ENCODE measurements at places on chromosomes 1 and 21.
A peak's percentile ranks its signal among the peaks of the same experiment; 100 is the strongest.

DNA sequence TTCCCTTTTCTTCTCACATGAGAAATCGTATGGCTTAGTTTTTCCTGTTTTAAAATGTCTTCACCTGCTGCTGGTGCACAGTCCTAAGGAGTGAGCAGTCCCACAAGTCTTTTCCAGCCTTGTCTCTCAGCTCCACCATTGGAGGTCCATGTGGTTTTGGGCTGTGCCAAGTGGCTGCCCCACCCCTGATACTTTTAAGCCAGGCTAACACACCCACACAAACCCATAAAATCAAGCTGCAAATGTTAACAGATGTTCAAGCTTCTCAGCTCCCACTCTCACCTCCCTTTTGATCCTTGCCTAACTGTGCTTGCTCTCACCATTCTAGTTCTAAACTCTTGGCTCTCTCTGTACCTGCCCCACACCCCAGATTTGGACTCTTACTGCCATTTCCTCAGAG lies 74.5 kb upstream of the COL24A1 start:
- no peak for DNase-seq

- no peak for DNase-seq
These were observed 51.1 kb downstream of the KCNH1 start for GRCh38 chr1:211082824-211083223.

- DNase-seq: no peak
These were observed 97.6 kb downstream of the ATP1A1 start for GRCh38 chr1:116470671-116471070.

- DNase-seq: no peak
These were observed 25.7 kb downstream of the COA6 start for GRCh38 chr1:234398849-234399381.

DNA sequence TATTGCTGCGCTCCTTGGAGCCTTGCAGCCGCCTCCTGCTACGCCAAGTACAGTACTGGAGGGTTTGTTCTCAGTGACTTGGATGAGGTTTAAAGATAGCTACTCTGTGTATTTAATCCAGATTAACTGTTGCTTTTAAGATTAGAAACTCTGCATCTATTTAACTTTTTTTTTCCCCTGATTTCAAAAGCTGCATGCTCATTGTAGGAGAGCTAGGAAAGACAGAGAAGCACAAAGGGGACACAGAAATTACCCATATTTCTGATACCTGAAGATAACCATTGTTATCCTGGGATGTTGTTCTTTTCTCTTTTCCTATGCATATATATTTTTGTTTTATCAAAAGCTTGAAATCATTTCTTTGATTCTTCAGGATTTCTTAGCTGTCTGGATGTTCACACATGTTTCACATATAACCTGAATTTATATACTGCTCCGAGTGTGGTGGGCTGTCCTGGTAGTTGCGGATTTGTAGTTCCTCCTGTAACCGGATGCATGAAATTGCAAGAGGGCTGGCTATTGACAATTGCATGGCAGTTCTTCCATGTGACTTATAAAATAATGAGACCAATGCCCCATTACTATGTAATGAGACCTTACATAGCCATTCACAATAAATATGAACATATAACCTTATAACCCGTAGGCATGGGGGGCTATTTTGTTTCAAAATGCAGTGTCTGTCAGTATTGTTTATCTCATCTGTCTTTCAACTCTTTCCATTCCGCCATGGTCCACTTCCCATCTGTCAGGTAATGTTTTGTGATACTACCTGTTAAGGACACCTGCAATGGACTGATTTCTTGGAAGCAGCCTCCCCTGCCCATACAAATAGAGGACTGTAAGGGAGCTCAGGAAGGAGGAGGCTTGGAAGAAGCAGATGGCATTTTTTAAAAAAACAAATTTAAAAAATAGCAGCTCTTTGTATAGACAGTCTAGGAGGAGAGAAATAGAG lies 1.4 kb downstream of the RAVER2 start:
- no peak for DNase-seq

- DNase-seq: no peak
These were observed 1.3 kb upstream of the SLC6A17 start for GRCh38 chr1:110148961-110149360.

GRCh38 chr1:160646711-160647328 lies at the start of gene SLAMF1:
Gene SLAMF1, minus strand, starts transcription at chr1:160647044. Its CDS starts 99 bp downstream, at chr1:160646945.
- DNase-seq: no peak

GRCh38 chr1:82411605-82412004 lies 610.9 kb downstream of the ADGRL2 start:
- DNase-seq: no peak

DNA sequence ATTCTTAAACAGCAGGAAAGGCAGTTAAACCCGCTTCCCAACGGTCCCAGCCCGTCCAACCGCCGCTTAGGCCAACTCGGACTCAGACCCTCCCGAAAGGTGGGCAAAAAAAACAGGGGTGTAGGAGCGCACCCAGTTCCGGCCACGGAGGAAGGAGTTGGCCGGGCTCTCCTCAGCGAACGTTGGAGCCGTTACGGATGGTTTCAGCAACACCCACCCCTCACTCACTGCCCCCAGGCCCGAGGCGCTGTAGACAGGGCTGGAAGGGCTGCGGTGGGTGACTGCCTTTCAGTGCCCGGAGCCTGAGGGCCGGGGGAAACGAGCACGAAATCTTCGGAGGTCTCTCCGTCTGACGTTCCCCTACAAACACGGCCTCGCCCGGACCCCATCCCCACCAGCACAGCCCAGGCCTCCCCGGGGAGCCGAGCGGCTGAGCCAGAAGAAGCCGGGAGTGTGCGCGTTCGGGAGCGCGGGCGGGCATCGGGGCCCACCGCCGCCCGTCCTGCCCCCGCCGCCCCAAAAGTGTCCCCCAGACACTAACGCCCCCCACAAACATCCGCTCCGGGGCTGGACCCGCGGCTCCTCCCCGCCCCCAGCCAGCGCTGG lies 1.3 kb downstream of the KDM5B start:
- peak; percentile 9 for DNase-seq

GRCh38 chr21:26888256-26888655 lies 43.0 kb upstream of the ADAMTS1 start:
- no peak for DNase-seq

- DNase-seq: no peak
These were observed 164.1 kb downstream of the GALNT2 start for GRCh38 chr1:230230948-230231773.

DNA sequence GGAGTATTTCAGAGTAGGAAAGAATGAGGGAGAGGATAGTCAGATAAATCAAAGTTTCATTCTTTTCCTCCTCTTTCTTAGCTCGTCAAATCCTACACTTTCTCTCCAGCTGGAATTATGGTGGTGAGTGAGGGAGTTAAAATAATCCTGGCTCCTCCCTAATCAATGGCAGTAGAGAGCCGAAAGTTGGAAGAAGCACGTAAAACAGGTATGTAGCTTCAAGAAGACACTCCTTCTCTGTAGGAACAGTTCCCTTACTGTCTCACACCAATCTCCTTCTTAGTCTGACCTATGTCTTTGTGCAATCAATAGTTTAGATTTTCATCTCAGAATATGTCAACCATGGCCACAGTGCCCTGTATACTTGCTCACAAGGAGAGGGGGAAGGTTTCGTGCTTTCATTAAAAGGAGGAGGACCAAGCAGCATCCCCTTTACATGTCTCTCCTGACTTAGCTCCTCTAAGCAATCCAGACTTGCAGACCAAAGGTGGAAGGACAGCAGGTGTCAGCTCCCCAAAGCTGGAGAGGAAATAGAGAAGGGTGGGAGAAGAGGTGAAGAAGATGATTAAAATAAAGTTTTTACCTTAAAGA lies 878 bp downstream of the MINDY1 start:
- no peak for DNase-seq

DNA sequence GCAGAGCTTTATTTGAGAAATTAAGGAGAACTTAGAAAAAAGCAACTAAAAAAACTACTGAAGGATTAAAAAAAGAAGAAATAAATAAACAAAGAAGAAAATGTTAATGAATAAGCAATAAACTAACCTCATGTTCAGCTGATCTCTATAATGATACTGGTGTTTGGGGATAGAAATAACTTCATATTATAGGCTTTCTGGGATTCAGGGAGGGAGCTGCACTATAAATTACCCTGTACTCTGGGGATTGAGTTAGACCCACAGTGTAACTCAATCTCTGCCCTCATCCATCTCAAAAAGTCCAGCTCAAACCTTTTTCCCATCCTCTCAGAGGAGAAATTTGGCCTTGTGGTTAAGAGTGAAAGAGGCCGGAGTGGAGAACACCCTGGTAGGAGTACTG lies 33.8 kb upstream of the CCN1 start:
- no peak for DNase-seq

DNA sequence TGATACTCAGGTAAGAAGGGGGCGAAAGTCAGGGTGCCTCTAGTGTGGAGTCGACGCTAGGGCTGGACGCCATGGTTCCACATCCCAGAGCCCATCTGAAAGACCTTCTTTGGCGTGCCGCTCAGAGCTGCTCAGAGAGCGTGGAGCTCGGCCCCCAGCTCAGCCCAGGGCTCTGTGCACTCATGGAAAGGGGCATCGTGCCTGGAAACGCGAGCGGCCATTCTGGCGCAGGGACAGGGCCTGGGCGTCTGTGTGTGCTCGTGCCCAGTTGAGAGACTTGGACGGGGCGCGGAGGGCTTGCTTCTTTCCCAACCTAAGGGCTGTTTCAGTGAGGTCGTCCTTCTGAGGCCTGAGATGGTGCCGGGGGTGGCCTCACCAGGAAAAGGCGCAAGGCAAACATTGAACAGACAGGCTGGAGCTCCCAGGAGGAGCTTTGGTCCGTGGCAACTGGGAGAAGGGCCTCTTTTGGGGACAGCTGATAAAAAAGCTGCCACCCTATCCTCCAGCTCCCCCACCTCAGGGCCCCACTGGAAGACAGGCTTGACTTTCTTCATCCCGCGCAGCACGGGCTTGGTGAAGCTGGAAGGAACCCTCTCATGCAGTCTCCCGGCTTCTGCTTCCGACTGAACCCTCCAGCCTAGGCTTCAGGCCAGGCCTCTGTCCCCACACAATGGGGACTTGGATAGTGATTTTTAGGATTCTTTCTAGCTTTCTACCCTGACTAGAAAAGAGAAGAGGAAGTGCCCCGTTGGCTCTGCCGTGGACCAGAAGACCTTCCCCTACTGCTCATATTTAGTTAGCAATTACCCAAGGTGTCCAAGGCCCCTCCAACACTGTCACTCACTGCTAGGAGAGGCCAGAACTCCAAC lies 77.1 kb downstream of the CD58 start:
- DNase-seq: no peak

GRCh38 chr21:36288651-36289243 lies 31.2 kb upstream of the MORC3 start:
- DNase-seq: no peak

DNA sequence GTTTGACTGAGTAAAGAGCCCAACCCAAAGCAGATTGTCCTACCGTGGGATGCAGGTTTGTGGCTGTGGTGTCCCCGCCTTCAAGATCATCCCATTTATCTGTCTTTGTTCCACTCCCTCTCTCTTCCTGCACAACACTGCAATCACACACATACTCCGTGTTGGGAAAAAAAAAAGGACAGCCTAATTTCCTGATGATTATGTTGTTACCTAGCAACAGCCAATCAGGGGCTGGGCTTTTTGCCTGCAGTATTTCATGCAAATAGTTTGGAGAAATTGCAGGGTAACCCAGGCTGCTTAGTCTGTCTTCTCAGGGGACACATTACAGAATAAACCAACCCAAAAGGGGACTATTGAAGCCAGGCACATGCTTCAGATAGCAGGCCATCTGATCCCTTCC lies 38.3 kb downstream of the PHC2 start:
- no peak for DNase-seq

GRCh38 chr1:92817986-92818764 lies 13.7 kb upstream of the RPL5 start:
- no peak for DNase-seq

DNA sequence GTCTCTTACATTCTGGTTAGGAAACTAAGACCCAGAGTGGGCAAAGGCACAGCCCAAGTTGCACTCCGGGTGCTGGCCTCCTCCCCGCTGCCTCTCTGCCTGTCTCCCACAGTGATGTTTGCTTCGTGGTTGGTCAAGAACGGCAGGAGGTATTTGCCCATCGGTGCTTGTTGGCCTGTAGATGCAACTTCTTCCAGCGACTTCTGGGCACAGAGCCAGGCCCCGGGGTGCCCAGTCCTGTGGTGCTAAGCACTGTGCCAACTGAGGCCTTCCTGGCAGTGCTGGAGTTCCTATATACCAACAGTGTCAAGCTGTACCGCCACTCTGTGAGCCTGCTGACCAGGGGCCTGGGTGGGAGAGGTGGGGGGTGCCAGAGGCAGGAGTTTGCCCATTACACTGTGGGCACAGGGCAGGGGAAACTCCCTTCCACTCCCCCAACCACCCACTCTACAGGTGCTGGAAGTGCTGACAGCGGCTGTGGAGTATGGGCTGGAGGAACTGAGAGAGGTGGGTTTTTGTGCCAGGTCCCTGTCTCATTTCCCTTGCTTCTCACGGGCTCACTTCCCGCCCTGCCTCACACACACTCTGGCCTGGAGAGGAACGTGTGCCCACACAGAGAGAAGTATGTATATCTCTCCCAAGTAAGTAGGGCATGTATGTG lies 1.9 kb downstream of the BTBD19 start:
- DNase-seq: no peak

DNA sequence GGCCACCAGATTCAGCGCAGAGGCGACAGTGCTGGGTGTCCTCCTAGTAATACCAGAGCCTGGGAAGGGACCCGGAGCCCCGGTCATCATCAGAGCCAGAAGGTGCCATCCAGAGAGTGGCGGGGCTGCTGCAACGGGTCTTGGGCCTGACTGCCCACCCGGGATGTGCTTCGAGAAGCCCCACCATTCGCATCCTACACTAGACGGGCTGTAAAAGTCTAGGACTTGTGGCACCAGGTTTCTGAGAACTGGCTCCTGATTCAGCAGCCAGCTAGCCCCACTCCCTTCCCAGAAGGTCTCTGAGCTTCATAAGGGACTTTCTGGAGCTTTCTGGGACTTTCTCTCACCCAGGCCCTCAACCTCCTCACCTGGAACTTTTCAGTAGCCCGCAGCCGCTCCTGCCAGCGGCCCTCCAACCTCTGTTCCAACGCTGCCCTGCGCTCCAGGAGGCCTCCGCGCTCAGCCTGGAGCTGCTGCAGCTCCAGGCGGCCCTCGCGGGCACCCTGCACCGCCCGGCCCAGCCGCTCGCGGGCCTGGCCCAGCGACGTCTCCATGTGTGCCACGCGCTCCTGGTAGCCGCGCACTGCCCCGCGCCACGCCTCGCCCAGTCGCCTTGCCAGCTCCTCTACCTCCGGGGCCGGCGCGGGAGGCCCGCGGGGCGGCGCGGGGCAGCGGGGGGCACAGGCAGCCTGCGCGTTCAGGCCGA lies 940 bp downstream of the NES start:
- no peak for DNase-seq

DNA sequence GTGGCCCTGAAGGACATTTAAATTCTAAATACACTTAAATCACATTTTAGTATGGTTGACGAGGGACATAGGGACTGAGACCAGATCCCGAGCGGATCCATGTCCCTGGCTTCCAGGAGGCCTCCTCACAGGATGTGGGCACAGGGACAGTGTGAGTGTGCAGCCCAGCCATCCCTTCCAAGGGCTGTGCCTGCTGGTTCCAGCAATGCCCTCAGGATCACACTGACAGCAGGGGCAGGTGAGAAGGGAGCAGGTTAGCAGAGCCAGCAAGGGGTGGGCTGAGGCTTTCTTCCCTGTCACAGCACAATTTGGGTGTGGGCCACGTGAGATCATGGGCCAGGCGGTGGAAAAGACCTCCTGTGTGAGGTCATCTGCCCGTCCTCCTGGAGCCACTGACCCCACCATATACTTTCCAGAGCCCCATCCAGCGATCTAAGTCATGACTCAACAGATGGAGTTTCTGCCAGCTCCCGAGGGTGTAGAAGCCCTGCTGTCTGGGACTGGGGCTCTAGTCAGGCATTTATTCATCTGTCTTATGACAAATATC lies 37.0 kb upstream of the PRSS38 start:
- no peak for DNase-seq

All from activated T-cell treated with anti-CD3 and anti-CD28 coated beads for 1 hour (primary cell).